Cortex of kidney (tissue), 1 donor: ENCODE measurements at places on chromosomes 5 and 9.
A peak's percentile ranks its signal among the peaks of the same experiment; 100 is the strongest.

GRCh38 chr9:72424131-72424530 lies 59.1 kb upstream of the ZFAND5 start:
- DNase-seq = no peak

GRCh38 chr9:23587903-23588302 lies 238.1 kb downstream of the ELAVL2 start:
- DNase-seq = no peak

DNA sequence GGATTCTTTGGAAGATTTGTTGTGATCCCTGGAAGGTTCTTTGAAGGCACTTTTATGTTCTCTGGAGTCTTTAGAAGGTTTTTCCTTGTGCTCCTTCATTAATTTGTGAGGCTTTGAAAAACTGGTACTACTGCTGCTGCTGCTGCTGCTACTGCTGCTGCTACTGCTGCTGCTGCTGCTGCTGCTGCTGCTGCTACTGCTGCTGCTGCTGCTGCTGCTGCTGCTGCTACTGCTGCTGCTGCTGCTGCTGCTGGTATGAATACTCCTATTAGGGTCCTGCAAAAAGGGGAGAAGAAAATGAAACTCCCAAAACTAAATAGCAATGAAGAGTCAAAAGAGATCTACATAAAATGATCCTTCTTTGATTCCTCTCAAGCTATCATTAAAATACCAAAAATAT lies 208.1 kb downstream of the MLLT3 start:
- DNase-seq = no peak

DNA sequence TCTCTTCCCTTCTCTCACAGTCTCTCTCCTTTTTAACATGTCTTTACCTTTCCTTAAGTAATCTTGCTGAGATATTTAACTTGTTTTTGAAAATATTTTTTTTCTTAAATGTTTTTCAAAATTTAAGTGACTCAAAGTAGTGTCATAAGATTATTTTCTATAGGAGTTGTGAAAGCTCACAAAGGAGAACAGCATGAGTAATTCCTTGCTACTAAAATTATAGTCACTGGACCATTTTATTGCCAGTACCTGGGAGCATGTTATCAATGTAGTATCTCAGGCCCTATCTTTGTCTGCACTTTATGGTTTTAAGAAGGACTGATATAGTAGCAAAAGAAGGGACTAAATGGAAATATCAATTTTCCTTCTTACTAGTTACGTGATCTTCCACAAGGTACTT lies 181.9 kb downstream of the TMEM232 start:
- DNase-seq = no peak

GRCh38 chr5:177222269-177222668 lies 81.2 kb downstream of the RAB24 start:
- DNase-seq = no peak

DNA sequence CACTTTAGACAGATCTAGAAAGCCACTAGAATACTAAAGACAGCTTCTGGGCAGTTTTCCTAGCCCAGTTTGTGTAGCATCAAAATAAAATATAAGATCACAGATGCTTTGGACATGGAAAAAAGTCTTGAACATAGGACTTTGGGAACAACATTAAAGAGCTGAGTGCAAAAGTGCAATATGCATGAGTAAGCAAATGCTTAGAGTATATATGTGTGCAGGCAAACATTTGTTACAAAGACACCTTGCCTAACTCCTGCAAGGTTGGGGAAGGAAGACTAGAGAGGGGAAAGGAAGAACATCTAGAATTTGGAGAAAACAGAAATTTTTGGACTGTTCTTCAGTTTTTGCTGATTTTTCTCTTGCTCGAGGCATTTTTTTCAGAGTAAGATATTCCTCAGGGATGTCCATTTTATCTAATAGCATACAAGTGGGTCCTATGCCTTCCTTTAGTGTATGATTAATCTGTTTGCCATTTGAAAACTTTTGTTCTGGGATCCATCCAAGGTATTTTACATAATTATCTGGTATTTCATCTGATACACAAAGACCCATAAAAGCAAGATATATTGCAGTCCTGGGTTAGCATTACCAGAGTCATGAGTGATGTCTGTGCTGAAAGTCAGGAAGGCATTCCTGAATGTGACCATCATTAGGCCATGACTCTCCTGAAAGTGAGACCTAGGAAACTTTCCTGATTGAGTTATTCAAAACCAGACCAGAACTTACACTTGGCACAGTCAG lies 142.0 kb upstream of the RGMB start:
- DNase-seq = no peak

DNA sequence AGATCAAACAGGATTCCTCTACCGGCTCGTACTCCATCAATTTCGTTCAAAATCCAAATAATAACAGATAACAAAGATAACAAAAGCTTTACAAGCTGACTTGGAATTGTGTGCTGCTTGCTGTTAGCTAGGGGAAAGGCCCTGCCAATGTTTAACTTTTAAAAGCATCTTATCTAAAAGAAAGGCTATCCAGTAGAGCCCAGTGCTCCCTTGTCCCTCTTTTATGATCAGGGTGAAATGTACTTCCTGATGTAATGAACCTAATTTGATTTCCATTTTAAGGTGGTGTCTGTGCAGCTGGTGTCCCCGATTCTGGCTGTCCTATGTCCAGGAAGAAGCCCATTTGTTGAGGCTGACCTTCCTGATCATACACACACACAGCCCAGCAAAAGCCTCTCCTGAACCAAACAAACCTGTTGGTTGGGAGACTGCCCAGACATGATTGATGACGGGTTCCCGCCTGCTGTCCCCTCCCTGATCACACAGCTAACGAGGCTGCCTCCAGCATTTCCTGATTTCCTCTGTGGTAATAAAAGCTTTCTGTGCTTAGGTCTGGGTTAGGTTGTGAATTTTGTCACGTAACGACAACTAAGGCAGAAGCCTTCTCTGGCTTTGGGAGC lies 54.1 kb downstream of the PWWP2A start:
- no peak for DNase-seq

- DNase-seq = no peak
These were observed 7.2 kb downstream of the GPSM1 start for GRCh38 chr9:136334541-136334940.

GRCh38 chr9:129101279-129101678 lies 9.3 kb downstream of the CRAT start:
- DNase-seq = no peak

DNA sequence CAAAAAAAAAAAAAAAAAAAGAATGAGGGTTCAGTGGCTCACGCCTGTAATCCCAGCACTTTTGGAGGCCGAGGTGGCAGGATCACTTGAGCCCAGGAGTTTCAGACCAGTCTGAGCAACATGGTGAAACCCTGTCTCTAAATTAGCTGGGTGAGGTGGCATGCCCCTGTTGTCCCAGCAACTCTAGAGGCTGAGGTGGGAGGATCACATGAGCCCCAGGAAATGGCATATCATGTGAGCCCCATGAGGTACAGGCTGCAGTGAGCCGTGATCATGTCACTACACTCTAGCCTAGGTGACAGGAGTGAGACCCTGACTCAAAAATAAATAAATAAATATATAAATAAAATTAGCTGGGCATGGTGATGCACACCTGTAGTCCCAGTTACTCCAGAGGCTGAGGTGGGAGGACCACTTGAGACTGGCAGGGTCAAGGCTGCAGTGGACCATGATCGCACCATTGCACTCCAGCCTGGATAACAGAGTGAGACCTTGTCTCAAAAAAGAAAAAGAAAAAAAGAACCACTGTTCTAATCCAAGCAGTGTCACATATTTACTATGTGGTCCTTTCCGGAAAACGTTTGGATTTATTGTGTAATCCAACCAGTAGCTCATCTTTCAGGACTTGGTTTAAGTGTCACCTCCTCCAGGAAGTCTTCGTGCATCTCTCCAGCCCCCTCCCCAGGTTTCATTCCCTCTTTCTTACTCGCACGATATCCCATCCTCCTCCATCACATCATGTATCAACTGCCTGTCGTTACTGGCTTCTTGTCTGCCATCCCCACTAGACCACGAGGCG lies 12.3 kb upstream of the SPOUT1 start:
- no peak for DNase-seq

DNA sequence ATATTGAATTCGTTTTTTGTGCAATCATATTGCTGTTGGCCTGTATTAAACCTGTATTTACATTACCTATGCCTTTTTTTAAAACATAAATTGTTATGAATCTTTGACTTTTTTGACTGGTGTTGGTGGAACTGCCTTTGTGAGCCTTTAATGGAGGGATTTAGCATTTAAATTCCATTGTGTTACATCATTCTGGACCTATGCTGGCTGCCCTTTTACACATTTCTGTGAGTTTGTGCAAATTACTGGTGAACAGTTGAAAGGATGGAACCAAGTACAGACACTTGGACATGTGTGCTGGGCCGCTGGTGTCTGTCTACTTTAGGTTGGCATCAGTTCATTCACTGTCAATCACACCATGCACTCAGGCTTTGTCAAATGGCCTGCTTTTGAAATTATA lies 3.4 kb downstream of the SNX18 start:
- no peak for DNase-seq

- no peak for DNase-seq
These were observed 372.5 kb downstream of the ARHGEF28 start for GRCh38 chr5:73998489-73998888.

- no peak for DNase-seq
These were observed 2.9 kb upstream of the DPH7 start for GRCh38 chr9:137581361-137582285.

DNA sequence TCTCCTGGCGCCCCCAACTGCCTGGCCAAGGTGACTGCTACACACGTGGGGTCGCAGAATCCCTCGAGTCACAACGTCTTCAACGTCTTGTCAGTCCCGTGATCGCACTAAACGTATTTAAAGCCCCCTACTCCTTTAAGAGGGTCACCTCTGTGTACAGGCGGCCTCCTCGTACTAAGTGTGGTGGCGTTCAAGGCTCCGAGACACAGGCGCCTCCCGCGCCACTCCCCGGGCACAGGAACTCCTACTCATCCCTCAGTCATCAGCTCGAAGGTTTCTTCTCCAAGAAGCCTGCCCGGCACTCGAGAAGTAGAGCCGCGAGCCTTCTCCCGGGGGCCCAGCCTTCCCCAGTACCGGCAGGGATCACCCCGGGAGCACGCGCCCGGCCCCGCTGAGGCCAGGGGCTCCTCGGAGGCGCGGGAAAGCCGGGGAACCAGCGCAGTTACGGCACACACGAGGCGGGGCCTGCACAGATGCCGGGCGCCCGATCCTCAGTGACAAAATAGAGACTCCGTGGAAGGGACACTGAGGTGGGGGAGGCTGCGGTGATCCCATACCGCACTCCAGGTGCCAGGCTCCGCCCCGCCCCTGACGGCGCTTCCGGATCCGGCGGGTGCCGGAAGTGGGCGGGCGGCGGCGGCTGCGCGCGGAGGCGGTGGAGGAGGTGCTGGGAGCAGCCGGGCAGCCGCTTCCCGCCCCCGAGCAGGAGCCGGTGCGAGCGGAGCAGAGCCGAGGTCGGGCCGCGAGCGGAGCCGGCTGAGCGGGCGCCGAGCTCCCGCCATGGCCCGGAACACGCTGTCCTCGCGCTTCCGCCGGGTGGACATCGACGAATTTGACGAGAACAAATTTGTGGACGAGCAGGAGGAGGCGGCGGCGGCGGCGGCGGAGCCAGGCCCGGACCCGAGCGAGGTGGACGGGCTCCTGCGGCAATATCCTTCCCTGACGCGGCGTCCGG lies 6.9 kb downstream of the ARPC5L start:
- peak; percentile 56 for DNase-seq

- DNase-seq = no peak
These were observed 141.3 kb downstream of the SCAMP1 start for GRCh38 chr5:78501411-78502352.

GRCh38 chr5:137997726-137998213 lies 35.1 kb downstream of the FAM13B start:
- no peak for DNase-seq

GRCh38 chr5:148381906-148382305 lies 1.9 kb upstream of the FBXO38 start:
- no peak for DNase-seq

GRCh38 chr5:117205894-117206293 lies 631.3 kb upstream of the SEMA6A start:
- no peak for DNase-seq

GRCh38 chr9:10062629-10063395 lies 550.0 kb downstream of the PTPRD start:
- no peak for DNase-seq

DNA sequence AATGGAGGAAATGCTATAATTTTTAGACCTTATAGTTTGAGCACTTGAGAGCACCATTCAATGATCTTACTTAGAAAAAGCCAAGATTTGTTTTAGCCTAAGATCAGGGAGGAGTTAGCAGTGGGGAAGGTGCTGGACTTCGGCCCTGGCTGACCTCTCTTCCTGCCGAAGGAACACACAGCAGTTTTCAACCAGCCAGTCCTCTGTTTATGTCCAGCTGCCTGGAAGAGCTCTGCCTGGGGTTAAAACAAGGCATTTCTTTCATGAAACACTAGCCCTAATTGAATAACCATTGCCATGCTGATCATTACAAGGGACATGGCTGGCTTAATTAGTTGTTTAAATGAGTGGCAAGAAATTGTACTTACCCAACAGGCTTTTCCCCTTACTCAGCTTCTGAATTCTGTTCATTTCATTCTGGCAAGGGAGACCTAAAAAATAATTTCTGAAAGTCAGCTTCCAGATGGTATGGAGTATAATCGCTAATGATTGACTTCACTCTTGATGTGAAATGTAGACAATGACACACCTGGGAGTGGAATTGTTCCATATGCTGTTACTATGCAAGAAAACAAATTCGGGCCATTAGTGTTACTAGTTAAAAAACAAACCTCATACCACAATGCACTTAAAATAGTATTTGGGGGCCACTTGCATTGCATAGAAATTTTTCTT lies 514.2 kb downstream of the SPOCK1 start:
- no peak for DNase-seq

GRCh38 chr9:33236571-33236970 lies 3.4 kb upstream of the SPINK4 start:
- DNase-seq = no peak

DNA sequence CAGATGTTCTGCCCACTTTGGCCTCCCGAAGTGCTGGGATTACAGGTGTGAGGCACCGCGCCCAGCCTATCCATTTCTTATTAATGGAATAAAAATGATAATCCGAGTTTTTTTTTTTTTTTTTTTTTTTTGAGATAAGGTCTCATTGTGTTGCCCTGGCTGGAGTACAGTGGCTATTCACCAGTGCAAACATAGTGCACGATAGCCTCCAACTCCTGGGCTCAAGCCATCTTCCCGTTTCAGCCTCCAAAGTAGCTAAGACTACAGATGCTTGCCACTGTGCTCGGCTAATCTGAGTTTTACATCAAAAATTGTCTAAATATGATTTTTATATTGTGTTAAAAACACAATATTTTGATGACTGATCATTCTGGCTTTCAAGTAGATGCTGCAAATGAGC lies 6.6 kb downstream of the GPR107 start:
- DNase-seq = no peak

GRCh38 chr5:7047511-7048261 lies 334.5 kb downstream of the TENT4A start:
- DNase-seq = no peak

- no peak for DNase-seq
These were observed 4.7 kb upstream of the TNIP1 start for GRCh38 chr5:151085517-151086041.

GRCh38 chr5:174518512-174518911 lies 205.9 kb upstream of the MSX2 start:
- DNase-seq = no peak
